ENCODE measurements at places on chromosomes 6 and 20. TPM values are rescaled to one million over a fixed set of nuclear protein-coding genes. Genes with fewer than 3 reads are reported as not detected.

The ZNF334 gene
- 1.3 TPM for total RNA-seq

The LHFPL5 gene
- not detected for total RNA-seq

The MATN4 gene
- total RNA-seq, result not detected

The MUC22 gene
- 0.06 TPM for total RNA-seq

The TULP1 gene
- total RNA-seq, result 0.32 TPM

The TRIM40 gene
- total RNA-seq, result not detected

The ANKEF1 gene
- 2.3 TPM for total RNA-seq

The PBOV1 gene
- not detected for total RNA-seq

The SLC22A16 gene
- total RNA-seq, result 0.26 TPM

GRCh38 chr6:8000636-8001035 lies 63.6 kb downstream of the BLOC1S5 start:
- no peak for DNase-seq

- no peak for DNase-seq
These were observed 323.5 kb upstream of the HSF2 start for GRCh38 chr6:122075917-122076316.

- no peak for DNase-seq
These were observed 272.2 kb downstream of the KCNQ5 start for GRCh38 chr6:72894091-72894490.

DNA sequence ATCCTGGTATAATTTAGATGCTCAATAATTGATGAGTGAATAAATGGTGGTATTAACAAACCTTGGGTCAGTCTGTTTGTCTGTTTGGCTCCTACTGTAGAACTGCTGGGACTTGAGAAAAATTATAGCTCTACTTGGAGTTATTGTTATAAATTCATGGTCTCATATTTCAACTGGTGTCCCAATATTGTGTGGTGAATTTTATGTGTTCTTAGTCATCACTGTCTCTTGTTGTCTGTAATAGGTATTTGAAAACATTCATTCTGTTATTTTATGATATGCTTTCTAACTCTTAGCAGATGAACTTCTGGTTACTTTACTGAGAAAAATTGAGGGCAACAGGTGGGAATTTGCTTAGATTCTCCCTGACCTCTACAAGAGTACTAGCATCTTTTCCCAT lies 221.4 kb downstream of the CDKAL1 start:
- DNase-seq, result no peak

DNA sequence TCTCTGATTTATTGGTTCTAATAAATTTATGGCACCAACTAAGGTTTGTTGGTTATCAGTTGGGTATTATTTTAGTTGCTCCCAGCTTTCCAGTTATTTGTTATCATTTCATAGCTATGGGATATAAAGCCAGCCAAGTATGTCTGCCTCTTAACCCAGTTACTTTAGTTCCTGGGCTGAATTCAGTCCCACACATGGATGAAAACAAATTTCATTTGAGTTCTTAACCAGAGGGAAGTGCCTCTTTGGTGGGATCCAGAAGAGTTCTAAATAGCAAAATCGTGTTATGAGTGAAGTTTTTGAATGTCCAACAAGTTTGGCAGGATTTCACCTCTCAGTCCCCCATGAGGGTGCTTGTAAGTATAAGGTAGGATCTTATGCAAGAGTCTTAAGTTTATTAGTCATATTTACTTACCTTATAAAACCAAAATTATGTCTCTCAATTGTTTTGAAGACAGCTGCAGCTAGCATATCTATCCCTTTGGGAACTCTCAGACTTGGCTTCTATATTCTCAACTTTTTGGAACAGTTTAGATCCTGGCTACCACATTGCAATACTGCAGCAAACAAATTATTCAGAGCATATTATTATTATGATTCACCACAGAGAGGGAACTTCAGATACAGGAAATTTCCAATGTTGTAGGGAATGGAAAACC lies 683.6 kb downstream of the BCKDHB start:
- DNase-seq, result no peak

GRCh38 chr20:53826597-53827291 lies 233.1 kb upstream of the ZNF217 start:
- DNase-seq, result no peak

- DNase-seq, result no peak
These were observed 241.6 kb upstream of the SUPT3H start for GRCh38 chr6:45619211-45619760.

DNA sequence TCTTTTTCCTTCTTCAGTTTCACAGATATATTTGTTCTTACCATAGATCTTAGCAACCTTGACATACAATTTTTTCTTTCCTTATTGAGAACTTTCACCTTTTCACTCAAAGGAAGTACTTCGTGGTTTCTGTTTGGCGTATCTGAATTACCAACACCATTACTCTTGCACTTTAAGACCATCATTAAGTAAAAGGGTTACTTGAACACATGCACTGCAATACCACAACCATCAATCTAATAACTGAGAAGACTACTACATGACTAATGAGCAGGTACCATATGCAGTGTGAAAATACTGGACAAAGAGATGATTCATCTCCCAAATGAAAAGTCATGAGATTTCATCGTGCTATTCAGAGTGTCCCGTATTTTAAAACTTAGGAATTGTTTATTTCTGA lies 21.7 kb upstream of the SENP6 start:
- no peak for DNase-seq

DNA sequence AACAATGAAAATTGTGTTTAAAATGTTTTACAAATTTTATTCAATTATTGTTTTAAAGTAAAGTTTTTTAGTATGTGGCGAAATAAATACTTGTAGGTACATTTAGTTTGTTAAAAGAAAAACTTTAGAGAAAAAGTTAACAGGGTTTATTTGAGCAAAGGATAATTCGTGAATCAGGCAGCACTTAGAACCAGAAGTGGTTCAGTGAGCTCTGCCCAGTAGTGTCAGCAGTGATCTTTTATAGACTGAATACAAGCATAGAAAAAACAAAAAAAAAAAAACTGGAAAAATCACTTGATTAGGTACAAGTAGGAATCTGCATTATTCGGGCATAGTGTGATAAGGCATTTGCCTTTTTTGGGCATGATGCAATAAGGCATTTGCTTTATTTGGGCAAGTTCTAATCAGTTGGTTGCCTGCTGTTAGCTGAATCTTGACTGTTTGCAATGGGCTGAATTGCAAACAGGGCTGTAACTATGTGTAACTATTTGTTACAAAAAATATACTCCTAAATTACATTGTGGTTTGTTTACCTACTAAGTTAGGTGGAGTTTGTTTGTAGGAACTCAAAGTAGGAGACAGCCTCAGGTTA lies 122.9 kb upstream of the MMS22L start:
- no peak for DNase-seq

GRCh38 chr6:8006208-8006607 lies 58.0 kb downstream of the BLOC1S5 start:
- no peak for DNase-seq

- no peak for DNase-seq
These were observed 90.4 kb downstream of the SLC2A10 start for GRCh38 chr20:46799781-46800408.

GRCh38 chr6:159887146-159887545 lies 3.6 kb upstream of the MAS1 start:
- DNase-seq, result no peak

DNA sequence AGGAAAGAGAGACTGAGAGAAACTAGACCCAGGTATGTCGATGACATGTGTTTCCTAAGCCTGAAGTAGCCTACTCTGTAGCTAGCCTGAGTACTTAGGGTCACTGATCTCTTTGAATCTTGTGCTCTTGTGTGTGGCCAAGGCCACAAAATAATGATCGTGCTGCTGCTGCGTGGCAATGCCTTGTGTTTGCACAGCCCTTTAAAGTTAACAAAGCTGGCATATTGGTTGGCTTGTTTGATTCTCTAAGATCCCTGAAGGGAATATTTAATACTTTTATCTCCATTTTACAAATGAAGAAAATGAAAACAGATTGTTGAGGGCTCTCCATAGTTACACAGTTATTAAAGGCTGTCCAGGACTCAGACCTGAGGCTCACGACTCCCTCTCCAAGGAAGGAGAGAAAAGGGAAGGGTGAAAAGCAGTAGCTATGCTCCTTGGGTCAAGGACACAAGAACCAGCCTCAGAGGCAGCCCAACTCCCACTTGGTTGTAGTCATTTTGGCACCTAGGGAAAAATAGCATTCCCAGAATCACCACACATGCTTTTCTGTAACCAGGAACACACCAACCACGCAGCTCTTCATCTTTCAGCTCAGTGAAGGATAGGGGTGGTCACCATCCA lies 130.7 kb downstream of the LRFN2 start:
- DNase-seq, result no peak

DNA sequence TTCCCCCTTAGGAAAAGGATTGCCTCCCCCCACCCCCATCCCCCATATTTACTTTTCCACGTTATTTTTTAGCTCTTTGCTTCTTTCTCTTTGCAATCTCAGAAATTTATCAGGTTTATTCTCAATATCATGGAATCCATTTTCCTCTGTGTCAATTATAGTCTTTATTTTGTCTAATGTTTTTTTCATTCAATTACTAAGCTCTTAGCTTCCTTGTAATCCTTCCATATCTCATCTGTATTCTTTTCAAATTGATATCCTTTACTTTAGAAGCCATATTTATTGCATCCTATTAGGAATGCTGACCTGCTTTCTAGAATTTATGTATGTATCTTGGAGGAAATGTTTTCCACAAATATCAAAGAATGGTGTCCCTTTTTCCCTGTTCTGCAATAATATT lies 39.3 kb downstream of the TMC2 start:
- no peak for DNase-seq

DNA sequence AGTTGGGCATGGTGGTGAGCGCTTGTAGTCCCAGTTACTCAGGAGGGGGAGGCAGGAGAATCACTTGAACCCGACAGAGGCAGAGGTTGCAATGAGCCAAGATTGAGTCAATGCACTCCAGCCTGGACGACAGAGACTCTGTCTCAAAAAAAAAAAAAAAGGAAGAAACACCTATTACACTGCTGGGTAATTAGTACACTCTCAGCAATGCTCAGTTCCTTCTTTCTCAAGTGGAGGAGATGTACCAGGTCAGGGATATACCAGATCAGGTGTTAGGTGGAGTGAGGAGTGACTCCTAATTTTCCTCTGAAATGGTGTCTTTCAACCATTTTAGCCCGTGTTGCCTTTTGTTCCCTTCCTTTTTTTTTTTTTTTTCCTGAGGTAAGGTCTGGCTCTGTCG lies 30.0 kb upstream of the UBR2 start:
- DNase-seq, result no peak

- DNase-seq, result no peak
These were observed 1.2 kb downstream of the SYNCRIP start for GRCh38 chr6:85641522-85641896.

DNA sequence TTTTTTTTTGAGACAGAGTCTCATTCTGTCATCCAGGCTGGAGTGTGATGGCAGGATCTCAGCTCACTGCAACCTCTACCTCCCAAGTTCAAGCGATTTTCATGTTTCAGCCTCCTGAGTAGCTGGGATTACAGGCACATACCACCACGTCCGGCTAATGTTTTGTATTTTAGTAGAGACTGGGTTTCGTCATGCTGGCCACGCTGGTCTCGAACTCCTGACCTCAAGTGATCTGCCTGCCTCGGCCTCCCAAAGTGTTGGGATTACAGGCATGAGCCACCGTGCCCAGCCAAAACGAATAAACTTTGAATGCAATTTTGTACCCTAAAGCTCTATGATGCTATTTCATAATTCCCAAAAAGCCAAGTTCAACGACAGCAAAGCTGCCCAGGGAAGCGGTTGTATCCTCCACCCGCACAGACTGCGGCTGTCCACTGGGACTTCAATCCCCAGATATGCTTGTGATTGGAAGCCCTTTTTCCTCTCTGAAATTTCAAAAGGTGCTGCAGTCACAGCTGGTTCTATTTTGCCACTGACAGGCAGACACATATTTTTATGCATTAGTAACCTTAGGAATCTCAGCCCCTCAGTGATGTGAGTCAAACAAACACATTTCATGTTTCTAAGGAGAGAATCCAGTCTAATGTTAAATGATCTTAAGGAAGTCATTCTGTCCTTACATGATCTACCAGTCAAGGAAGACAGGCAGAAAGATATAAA lies 8.7 kb upstream of the RAMACL start:
- no peak for DNase-seq

- DNase-seq, result no peak
These were observed 991.9 kb downstream of the EPHA7 start for GRCh38 chr6:92427453-92427852.

- DNase-seq, result no peak
These were observed 79.0 kb upstream of the LAMA2 start for GRCh38 chr6:128803911-128804310.

GRCh38 chr6:34491091-34491430 lies 25.2 kb downstream of the PACSIN1 start:
- DNase-seq, result no peak

DNA sequence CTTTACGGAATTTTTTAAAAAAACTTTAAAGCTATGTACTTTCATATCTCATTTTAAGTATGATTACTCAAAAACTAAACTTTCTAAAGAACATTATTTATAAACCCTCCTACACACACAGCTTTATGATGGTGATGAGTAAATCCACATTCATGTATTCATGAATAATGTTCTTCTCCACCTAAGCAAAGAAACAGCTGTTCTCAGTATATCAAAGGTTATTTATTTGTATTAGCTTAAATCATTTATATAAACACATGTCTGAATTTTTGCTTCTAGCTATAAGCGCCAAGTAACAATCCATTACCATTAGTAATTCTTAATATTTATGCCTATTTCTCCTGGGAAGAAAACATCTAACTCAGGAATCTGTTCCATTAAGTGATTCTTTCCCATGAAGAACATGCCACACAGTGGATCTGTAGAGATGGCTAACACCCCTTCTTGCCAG lies 63.3 kb downstream of the SMLR1 start:
- DNase-seq, result no peak

- no peak for DNase-seq
These were observed 18.6 kb downstream of the TREML2 start for GRCh38 chr6:41182069-41183034.

DNA sequence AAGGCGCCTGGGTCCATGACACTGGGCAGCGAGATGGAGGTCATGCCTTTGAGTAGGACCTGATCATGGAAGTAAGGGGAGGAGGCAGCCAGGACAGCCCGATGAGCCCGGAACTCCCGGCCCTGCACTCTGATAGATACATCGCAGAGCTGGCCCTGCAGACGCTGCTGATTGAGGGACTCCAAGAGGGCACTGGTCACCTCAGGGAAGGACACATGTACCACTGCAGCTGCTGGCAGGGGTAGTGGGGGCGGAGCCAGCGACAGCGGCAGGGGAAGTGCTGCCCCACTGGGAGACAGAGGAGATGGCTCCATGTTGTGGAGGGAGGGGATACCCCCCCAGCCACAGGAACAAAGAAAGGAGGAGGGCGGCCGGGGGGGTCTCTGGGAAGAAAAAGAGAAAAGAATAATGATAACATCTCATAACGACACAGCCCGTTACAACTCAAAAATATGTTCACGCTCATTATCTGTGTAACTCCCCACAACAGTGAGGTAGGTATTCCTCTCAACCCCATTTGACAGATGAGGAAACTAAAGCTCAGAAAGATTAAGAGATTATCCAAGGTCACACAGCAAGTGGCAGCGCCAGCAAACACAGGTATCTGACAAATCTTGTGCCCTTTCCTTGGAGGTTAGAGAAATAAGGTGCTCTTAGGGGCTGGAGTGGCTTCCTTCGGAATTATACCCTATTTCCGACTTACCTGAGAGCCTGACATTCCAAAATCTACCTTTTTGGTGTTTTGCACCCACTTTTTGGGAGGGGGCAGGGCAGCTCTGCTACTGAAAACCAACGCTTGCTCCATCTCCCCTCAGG lies 733 bp downstream of the ZBTB22 start:
- DNase-seq, result no peak

Measured in left cardiac atrium (tissue), 4 donors.